HuH-7 (cell line): ENCODE measurements at places on chromosomes 13 and 19.
A peak's percentile ranks its signal among the peaks of the same experiment; 100 is the strongest.

GRCh38 chr19:48671446-48671995 lies 1.3 kb downstream of the NTN5 start:
- DNase-seq = no peak

- DNase-seq = no peak
Observed at GRCh38 chr13:51772105-51772455, 31.9 kb downstream of the DHRS12 start.

DNA sequence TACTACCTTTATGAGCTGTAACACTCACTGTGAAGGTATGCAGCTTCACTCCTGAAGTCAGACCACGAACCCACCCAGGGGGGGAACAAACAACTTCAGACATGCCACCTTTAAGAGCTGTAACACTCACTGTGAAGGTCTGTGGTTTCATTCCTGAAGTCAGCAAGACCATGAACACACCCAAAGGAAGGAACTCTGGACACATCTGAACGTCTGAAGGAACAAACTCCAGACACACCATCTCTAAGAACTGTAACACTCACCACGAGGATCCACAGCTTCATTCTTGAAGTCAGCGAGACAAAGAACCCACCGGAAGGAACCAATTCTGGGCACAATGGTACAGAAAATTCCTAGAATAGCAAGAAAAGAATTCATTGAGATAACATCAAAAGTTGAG lies 1796.5 kb upstream of the MIR17HG start:
- DNase-seq = no peak

DNA sequence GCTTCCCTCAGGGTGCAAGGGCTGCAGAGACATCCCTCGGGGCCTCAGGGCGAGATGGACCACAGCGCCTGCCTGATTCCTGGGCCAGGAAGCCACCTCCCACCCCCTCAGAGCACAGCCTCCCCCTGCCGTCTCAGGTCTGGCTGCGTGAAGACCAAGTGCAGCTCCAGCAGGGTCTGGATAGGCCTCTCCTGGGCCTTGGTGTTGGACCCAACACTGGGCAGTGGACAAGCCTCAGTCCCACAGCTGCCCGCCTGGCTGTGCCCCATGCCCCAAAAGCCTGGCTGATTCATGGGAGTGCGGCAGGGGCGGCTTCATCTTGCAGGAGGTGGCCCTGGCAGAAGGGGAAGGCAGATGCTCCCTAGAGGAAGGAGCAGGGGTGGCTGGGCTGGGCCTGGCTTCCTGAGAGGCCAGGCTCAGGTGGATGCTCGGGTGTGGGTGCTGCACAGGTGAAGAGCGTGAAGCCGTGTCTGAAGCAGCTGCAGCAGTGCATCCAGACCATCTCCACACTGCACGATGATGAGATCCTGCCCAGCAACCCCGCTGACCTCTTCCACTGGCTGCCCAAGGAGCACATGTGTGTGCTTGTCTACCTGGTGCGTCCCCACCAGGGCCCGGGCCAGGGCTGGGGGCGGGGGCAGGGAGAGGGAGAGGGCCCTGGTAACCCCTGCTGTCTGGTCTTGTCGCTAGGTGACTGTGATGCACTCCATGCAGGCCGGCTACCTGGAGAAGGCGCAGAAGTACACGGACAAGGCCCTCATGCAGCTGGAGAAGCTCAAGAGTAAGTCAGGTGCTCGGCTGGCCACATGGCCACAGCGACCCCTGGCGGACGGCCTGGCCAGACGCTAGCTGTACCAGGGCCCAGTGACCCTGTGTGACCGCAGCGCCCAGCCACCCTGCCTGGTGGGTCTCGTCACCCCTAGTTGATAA lies 21.7 kb downstream of the MAU2 start:
- peak; percentile 87 for DNase-seq

GRCh38 chr19:15443838-15444237 lies 5.9 kb downstream of the WIZ start:
- no peak for DNase-seq

GRCh38 chr19:35811317-35812219 lies 1.1 kb downstream of the PRODH2 start:
- DNase-seq = no peak

DNA sequence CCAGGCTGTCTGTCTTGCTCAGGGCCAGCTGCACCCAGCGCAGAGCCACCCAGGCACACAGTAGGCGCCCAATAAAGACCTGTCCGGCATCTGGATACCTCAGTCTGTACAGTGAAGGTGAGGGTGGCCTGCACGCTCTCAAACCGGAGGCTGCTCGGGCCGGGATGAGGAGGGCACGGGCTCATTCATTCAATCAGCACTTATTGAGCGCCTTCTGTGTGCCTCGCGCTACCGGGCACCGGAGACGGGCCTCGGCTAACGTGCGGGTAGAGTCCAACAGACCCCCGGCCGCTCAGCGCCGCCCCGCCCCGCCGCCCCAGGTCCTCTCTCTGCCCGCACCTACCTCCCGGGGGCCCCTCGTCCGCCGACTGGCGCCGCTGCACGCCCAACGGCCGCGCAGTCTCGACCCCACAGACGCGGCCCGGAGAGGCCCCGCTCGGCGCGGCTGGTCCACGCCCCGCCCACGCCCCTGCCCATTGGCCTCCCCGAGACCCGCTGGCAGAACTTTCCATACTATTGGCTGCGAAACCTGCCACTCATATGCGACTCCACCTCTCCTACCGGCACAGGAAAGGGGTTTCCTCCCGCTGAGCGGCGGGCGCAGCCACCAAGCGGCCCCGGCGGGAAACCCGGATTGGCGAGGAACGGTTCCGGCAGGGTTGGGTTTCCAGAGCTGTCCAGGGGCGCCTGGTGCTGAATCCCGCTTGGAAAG lies at the start of gene SLC39A3:
Gene SLC39A3 (minus strand): TSS at position 416 of the 712 bp plus-strand sequence. CDS start 2,760 bp downstream, outside the sequence.
- DNase-seq = peak; percentile 100

DNA sequence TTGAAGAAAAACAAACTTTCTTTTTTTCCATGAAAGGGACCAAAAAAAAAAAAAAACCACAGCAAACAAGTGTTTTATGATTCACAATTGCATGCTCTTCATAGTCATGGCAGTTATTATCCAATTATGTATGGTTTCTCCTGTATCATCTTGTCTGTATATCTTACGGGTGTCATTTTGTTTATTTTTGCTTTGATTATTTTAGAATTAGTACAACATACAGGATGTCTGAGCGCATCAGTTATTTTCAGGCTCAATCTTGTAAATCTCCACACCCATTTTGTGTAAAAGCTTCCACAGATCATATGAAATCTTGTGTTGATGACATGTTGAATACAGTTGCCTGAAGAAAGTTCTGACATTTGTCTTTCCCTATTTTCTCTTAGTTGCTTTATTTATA lies 280.3 kb downstream of the KLF5 start:
- DNase-seq = no peak

GRCh38 chr19:1474765-1475351 lies 4.2 kb downstream of the C19orf25 start:
- DNase-seq = no peak

GRCh38 chr13:22549126-22549525 lies 631.7 kb upstream of the SGCG start:
- no peak for DNase-seq
